ENCODE measurements at places on chromosomes 2 and 18. TPM values are rescaled to one million over a fixed set of nuclear protein-coding genes. Genes with fewer than 3 reads are reported as not detected.
A peak's percentile ranks its signal among the peaks of the same experiment; 100 is the strongest.

DNA sequence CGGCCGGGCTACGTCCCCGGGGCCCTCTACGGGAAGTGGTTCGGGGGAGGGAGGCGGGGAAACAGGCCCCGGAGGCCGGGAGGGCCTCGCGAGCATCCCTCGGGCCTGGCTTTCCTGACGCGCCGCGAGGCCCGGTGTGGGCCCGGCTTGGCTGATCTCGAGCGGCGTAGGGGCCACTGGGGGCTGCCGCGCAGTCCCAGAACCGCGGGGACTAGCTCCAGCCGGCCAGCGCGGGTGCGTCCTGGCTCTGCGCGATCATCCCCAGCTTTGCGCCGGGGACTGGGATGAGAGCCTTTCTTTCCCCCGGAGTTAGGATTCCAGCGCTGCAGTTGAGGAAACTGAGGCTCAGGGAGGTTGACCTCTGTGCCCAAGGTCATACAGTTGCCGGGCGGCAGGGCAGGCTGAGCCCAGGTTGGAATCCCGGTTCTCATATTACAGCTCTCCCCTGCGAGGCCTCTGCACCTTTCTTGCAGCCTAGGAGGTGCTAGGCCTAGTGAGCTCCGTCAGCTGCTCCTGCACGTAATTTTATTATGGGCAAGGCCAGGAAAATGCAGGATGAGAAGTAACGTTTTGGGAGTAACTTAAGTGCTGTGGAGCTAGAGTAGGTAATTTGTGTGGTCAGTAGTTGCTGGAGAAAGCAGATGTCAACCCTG lies 501 bp downstream of the LPIN1 start:
- DNase-seq, result peak; percentile 51

- no peak for DNase-seq
These were observed 504.9 kb downstream of the GALR1 start for GRCh38 chr18:77754475-77755044.

Gene MBOAT2
- 29.5 TPM for total RNA-seq

DNA sequence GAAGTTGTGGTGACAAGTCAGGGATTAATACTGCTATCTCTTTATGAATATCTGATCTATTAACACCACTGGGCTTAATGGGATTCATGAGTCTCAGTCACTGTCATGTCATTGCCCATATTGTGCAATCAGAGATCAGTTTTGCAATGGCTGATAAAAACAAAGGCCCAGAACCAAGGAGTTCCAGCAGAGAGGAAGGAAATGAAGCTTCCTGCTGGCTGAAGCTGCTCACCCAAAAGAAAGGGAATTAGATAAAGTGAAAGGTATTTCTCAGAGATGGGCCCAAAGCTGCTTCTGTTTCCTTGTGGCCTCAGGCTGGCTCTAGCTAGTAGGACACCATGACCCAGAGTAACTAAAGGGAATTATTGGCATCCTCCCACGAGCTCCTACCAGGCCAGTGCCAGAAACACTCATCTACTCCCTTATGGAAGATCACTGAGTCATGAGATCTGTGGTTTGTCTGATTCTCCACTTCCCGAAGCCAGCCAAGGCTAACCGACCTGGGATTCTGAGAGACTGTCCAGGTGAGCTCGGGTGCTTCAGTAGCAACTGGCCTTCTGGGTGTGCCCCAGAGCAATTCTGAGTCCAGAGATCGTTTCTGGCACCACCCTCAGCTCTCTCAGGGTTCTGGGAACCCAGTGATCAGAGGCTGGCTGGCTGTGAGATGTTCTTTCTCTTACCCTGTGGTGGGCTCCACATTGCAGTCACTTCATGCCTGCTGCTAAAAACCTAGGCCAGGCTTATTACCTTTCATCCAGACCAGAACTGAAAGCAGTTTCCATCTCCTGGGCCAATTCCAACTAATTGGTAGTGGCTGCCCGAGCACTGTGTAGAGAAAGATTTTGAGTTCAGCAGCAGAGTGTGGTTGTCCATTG lies 129.5 kb upstream of the PELI1 start:
- DNase-seq, result peak; percentile 96

- DNase-seq, result no peak
These were observed 35.7 kb downstream of the HNMT start for GRCh38 chr2:138000009-138000408.

- peak; percentile 88 for DNase-seq
These were observed 266.2 kb downstream of the TMX3 start for GRCh38 chr18:68448736-68449135.

DNA sequence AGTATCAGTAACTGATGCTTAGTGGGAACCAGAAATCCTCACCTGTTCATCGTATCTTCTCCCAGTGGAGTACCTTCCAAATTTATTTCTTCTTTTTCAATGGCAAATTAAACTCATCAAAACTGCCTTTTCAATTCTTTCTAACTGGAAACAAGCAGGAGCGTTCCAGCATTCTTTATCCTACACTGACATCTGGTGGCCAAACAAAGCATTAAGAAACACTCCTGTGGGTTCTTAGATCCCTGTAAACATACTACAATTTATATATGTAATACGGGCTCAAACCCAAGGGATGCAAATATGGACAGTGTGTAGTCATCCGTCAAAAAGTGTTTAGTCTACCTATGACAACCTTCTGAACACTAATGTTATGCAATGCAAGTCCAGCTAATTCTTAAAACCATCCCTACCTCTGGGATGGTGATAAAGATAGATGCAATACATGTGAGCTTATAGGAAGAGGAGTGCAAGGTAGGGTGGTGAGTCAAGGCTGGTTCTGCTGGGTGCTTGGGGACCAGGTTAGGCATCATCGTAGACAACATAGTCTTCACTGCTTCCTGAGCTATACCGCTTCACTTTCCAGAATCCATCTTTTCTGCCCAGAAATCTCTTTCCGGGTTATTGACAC lies 375.0 kb downstream of the CTNNA2 start:
- peak; percentile 46 for DNase-seq

Data from M059J (cell line).